Stimulated activated CD4-positive, alpha-beta T cell treated with anti-CD3 and anti-CD28 coated beads, Interleukin-1b, Interleukin-23, amount 100 ng/mL, for 4 hours (primary cell): ENCODE measurements at places on chromosomes 5 and 9.
A peak's percentile ranks its signal among the peaks of the same experiment; 100 is the strongest.

DNA sequence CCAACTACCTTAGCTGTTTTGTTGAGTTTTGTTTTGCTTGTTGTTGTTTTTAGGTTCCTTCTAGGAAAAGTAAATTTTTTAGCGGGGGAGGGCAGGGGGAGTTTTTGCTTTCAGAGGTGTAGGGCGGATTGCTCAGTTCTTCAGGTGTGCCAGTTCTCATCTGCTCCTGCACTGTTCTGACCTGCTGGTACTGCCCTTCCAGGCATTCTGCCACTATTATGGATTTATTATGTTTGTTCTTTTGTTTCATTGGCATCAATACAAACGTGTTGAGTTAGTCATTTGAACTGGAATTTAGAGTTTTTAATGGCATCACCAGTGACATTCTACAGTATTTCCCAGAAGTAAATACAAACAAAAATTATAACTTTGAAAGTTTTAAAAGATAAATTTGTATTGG, 26.0 kb downstream of the ERCC6L2 start:
- no peak for DNase-seq

DNA sequence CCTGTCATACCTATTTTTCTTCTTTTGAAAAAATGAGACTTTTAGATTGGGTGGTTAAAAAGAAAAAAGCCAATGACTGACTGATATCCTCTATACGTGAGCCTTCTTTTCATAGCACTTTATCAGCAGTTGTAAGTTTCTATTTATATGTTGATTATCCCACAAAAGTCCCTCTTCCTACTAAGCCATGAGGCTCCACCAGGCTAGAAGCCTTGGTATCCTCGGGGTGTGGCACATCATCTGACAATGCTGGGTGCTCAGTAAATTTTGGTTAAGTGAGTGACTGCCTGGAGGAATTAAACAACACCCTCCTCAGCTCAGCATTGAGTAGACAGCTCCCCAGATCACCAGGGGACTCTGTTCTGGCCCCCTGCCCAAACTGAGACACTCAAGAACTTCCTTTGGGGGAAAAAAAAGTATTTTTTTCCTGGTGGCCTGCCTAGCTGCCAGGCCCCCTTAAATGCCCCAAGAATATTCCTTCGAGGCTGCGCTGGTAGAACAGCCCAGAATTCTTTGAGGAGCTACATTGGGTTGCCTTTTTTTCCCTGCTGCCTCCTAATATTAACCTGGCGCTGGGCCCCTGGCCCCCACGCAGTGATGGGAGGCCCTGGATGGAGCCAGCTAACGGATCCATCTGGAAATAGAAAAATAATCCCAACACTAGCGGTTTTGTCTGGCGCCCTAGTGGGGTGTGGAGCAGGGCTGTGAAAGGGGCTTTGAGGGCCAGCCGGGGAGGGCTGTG, 23.4 kb upstream of the COL27A1 start:
- DNase-seq: no peak

- DNase-seq: no peak
These were observed 628.5 kb downstream of the CHSY3 start for GRCh38 chr5:130532786-130533185.

GRCh38 chr5:38509185-38509584, 47.3 kb downstream of the LIFR start:
- no peak for DNase-seq

- no peak for DNase-seq
These were observed 18.0 kb downstream of the FAM174A start for GRCh38 chr5:100553209-100553608.

DNA sequence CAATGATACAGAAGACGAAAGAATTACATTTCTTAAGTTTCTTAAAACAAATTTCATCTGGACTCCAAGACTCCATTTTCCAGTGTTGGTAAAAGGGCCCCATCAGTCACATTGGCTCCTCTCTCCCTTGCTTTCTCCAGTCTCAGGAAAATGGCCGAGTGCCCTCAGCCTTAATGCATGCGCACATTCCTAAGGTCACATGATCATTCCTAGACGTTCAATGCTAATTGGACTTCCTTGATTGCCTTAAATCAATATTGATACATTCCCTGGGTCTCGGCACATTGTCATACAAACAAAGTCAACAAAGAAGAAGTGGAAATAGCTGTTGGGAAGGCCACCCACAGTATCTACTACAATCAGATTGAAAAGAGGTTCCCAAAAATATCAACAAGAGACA, 413.6 kb upstream of the GRAMD2B start:
- DNase-seq: no peak

DNA sequence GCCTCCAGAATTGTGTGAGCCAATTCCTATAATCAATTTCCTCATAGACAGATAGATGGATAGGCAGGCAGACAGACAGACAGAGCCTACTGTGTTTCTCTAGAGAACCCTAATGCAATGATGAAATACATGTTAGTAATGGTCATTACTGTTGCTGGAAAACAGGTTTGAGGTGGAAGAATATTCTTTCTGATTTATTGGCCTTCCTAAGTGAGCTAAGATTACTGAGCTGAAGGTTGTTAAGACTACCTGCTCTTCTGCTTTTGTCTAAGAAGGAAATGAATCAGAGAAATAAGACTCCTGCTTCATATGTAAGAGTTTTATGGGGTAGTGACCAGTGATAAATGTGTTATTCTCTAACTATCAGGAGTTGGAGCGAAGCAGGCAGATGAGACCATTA, 219.9 kb downstream of the ELAVL2 start:
- no peak for DNase-seq

DNA sequence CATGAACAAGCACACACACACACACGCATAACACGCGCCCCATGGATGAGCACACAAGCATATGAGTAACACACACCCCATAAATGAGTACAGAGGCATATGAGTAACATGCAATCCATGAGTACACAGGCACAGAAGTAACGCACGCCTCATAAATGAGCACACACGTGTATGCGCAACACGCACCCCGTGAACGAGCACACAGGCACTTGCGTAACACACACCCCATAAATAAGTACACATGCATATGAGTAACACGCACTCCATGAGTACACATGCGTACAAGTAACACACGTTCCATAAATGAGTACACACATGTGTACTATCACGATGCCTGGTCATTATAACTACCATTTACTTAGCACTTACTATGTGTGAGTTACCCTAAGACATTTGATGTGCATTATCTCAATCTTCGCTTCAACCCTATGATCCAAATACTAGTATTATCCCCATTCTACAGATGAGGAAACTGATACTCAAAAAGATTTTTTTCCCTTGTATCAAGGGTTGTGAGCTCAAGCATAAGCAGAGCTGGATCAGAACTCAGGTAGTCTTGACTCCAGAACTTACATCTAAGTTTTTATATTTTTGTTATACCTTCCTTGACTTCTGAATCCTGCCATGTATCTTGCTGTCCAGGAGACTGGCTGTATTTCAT, 7.7 kb downstream of the MED27 start:
- DNase-seq: no peak

GRCh38 chr5:117161718-117162335, 587.2 kb upstream of the SEMA6A start:
- DNase-seq: no peak

DNA sequence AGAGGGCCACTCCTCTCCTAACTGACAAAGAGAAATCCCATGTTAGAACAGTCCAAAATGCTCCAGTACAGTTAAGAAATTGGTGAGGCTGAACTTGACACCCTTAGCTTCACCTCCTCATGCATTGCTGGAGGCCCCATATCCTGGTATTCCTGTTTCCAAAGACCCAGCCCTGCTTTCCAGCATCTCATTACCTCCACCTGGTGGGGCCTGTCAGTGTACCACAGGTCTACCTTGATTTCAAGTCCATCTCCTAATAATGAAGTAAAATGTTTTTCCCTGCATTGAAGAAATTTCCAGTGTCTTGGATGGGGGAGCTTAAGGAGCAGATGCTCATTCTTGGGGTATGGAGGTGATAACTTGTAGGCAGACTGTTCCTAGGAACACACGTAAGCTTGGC, 70.6 kb upstream of the S1PR3 start:
- no peak for DNase-seq

- no peak for DNase-seq
These were observed 136.7 kb downstream of the STARD4 start for GRCh38 chr5:111375645-111376044.

- no peak for DNase-seq
These were observed 17.2 kb downstream of the TCOF1 start for GRCh38 chr5:150374651-150375050.

DNA sequence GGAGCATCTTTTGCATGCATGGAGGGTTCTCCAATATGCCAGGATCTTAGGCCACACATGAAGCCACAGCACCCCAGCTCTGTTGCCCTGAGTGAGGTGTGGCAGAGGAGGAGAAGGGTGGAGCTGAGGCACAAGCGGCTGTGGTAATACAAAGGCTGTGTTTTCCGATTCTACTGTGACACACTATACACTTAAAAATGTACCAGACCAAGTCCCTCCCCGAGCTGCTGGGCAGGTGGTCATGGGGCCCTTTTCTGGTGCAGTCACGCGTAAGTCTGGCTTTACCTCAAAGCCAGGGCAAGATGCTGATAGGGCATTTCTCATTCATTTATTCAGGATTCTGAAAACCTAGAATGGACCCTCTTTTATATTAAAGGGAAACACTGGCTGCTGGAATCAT, 3.7 kb downstream of the ADGRV1 start:
- DNase-seq: no peak

DNA sequence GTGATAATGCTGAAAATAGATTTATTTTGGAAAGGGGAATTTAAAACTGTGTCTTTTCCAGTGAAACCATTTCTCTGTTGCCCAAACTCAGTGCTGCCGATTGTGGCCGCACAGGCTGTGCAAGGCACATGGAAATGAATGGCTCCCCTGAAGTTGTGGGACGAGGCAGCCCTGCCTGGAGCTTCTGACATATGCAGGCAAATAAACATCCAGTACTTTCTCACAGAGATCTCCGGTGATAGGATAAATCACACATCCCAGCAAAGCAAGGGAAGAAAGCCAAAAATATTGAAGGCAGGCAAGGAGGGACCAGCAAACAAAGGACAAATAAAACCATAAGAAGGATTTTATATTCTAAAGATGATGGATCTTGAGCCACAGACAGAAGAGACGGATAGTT, 464.5 kb downstream of the MTRR start:
- no peak for DNase-seq

- DNase-seq: no peak
These were observed 34.9 kb downstream of the NREP start for GRCh38 chr5:111722140-111722539.

DNA sequence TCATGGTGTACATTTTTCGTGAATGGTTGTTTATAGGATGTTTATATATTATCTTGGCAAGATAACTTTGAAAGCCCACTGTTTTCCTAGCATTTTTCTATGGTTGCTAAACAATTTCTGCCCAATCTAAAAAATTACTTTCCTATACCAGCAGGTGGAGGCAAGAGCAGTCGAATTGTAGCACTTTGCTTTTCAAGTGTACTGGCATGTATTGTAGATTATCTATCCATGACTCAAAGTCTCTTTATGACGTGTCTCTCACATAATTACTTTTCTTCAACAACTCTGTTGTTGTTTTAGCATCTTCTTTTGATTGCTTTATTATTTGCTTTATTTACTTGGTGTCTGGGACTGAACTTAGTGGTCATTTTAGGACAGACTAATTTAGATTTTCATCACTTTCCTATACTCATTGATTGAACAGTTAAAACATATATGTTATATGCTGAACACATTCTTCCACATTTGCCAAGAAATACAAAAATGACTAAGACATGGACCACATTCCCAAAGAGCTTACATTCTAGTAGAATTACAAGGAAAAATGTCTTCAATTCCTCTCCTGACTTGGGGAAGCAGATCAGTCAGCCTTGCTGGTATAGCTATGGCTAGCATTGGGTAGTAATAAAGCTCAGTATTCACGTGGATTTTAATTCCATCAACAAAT, 20.7 kb downstream of the NLN start:
- no peak for DNase-seq

DNA sequence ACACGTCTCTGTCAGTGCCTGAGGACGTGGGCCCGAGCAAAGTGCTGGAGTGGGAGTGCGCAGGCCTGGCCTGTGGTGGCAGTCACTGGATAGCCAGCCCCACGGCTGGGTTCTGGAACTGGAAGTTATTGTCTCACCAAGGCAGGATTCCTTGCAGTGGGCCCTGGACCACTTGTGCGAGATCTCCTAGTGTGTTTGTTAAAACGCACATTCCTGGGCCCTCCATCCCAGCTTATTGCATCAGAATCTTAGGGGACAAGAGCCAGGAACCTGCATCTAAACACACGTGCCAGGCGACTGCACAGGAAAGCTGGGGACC, 26.9 kb downstream of the PTPA start:
- DNase-seq: no peak

DNA sequence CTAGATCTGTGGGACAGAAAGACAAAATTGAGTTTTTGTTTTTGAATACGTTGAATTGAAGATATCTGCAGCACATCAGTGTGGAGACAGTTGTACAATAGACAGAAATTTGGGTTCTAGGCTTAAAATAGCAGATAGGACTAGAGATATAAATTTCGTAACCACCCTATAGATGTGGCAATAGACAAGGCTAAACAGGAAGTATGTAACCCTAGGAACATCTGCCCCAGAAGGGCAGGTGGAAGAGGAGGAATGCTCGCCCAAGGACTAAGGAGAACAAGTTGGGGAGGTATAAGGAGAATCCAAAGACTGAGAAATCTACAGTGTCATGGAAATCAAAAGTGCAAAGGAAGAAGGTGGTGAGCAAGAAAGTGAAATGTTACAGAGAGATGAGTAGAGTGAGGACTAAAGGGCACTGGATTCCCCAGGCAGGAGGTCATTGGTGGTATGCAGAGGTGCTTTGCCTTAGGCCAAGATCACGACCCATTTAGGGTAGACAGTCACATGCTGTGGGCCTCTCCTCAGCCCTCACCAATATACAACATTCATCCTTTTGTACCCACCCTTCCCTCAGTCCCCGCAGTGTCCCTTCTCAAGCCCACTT, 109.1 kb upstream of the ELL2 start:
- no peak for DNase-seq

GRCh38 chr9:86983620-86984259, 36.4 kb upstream of the GAS1 start:
- no peak for DNase-seq

DNA sequence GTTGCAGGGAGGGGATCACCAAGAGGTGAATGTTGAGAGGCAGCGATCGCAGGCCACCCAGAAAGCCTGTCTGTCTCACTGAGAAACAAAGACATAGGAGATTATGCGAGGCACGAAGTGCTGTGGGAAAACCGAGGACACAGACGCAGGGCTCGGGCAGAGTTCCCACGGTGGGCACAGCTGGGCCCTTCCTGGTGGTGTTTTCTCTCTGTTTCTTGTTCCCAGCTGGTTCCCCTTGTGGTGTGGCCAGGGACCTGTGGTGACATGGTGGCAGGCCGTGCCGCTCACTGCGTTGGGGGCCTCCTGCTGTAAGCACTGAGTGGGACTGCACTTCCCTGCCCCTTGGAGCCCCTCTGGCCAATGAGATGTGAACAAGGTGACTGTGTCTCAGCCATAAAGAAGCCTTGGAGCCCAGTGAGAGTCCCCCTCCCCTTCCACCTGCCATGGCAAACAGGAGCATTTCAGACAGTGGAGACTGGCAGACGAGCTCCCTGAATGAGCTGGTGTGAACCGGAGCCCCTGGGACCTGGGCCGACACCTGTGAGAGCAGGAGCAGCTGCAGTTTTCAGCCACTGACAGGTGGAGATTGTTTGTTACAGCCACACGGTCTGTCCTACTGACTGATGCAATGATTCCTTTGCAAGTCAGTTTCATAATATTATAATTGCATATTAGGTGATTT, 13.2 kb upstream of the IRX4 start:
- DNase-seq: no peak

- peak; percentile 44 for DNase-seq
These were observed 394.9 kb downstream of the GADD45G start for GRCh38 chr9:89999534-90000370.

- no peak for DNase-seq
These were observed 2.0 kb downstream of the TENT4A start for GRCh38 chr5:6715271-6715670.
